ENCODE measurements at places on chromosomes 6 and 20.

GRCh38 chr20:2405693-2406065, 25.0 kb downstream of the TGM6 start:
- no peak for DNase-seq

GRCh38 chr6:111601886-111602285, 3.8 kb downstream of the TRAF3IP2 start:
- DNase-seq = no peak

GRCh38 chr6:109653264-109653663, 37.7 kb downstream of the AK9 start:
- no peak for DNase-seq

- no peak for DNase-seq
Measured at GRCh38 chr20:19049514-19049913, 162.9 kb upstream of the SLC24A3 start.

GRCh38 chr6:151100326-151100725, 139.4 kb upstream of the AKAP12 start:
- peak; percentile 56 for DNase-seq

DNA sequence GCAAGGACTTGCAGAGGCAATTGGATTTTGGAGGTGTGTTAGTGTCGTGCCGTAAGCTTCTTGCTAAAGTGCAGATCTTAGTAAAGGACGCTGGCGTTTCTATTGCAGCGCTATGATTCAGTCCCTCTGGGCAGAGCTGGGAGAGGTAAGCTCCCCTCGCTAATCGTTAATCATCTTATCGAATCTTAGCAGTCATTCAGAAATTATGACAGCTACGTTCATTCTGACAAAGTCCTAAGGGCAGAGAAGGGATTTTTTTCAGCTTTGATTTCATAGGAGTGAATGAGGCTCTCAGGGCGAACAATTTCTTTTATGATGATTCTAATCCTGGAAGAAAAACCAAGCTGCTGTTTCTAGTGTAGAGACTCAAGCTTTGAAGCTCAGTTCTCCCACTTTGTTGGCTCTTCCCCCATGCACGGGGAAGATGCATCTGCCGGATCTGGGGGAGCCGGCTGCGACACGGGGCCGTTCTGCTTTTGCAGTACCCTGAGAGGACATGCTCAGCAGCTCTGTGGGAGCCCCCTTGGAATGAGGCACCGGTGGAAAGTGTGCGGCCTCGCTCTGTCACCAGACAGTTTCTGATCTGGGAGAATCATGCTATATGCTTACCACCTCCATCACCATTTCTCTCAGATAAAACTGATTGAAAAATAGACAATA, 79.1 kb upstream of the SLC22A23 start:
- no peak for DNase-seq

DNA sequence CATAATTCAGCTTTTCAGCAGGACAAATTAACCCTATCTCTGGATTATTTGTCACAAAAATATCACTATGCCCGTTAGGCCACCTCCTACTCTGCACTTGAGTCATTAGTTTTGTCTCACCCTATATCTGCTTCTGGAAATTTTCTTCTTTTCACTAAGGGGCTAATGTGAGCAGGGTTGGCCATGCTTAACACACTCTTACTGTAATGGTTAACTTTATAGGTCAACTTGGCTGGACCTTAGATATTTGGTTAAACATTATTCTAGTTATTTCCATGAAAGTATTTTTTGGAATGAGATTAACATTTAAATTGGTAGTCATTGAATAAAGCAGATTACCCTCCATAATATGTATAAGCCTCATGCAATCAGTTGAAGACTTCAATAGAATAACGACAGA, 394.6 kb upstream of the PTCHD4 start:
- no peak for DNase-seq

GRCh38 chr6:84249724-84250123, 22.3 kb upstream of the CEP162 start:
- DNase-seq = no peak

DNA sequence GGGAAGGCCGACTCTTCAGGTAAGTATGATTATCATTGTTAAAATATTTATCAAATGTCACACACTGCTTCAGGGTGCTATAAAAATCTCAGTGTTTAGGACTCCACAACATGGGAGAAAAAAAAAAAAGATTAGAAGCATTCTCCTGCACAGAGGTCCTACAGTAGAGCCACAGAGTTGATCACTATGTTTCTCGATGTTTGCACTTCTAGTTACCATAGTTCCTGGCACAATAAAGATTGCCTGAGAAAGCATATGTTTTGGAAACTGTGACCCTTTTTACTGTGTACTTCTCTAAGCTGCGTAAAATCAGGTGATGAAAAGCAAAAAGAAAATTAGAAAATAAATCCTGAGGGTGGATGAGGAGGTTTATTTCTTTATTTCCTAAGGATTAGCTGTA, 269.9 kb upstream of the SYNCRIP start:
- no peak for DNase-seq
